ENCODE measurements at places on chromosomes 16 and 17.
A peak's percentile ranks its signal among the peaks of the same experiment; 100 is the strongest.

GRCh38 chr17:41167561-41167960, 460 bp downstream of the KRTAP4-3 start:
- no peak for DNase-seq

DNA sequence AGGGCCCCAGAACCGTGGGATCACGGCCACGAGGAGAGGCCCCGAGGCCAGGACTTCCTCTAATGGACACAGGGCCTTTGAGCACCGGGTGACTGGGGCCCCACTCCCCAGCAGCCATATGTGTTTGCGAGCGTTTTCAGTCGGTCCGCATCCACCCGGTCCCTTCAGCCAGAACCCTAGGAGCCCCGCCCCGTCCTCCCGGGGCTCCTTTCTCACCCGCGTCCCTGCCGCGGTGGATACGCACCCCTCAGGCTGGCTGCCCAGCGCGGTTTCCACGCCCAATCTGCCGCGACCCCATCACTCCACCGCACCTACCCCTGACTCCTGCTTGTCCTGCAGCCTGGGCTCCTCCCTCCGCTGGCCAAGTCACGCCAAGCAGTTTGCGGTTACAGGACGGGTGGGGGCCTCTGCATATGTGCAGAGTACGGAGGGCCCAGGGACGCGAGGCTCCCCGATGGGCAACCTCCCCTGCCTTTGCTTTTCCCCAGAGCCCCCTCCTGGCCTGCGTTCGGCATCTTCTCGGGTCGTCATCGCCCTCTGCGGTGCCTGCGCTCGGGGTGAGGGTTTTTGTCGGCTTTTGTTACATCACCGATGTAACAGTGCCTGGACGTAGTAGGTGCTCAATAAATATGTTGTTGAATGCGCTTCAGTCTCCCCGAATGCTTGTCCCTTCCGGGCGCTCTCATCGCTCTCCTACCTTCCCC, 1.0 kb upstream of the TTYH2 start:
- no peak for DNase-seq

GRCh38 chr16:75632857-75633256, 9.8 kb upstream of the ADAT1 start:
- no peak for DNase-seq

GRCh38 chr17:3636908-3637373, 381 bp downstream of the CTNS start:
- DNase-seq: no peak

DNA sequence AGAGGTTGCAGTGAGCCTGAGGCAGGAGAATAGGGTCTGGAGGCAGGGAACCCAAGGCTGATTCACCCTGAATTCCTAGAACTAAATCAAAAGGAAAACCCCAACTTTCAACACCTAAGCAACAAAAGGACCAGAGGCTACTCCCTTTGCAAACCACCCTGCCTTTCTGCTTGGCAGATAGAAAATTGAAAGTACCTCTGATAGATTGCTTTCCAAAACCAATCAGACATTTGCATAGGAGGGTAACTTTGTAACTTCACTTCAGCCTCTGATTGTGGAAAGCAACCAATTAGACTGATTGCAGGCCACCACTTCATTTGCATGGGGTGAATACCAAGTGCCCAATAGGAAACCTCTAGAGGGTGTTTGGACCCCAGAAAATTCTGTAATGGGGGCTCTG, 10.9 kb upstream of the TMEM98 start:
- no peak for DNase-seq

DNA sequence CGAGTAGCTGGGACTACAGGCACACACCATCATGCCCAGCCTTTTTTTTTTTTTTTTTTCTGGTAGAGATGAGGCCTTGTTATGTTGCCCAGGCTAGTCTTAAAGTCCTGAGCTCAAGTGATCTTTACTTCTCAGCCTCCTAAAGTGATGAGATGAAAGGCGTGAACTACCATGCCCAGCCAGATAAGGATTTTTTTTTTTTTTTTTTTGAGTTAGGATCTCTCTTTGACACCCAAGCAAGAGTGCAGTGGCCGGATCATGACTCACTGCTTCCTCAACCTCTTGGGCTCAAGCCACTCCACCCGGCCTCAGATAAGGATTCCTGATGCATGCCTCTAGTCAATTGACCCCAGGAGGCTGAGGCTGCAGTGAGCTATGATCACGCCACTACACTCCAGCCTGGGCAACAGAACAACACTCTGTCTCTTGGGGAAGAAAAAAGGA, 11.2 kb upstream of the PLEKHG4 start:
- peak; percentile 91 for DNase-seq

DNA sequence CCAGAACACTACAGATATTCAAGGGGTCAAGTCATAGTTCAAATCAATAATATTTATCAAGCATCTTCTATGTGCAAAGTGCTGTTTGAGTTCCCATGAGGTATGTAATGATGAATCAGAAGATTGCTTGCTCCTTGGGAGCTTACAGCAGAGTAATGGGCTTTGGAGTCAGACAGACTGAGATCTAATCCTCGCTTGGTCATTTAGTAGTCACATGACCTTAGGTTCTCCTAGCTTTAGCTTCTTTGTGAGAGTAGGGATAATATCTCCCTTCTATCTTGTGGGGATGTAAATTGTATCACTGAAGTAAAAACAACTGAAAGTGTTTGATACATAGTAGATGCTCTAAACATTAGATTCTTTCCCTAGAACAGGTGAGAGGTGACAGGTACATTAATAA, 30.1 kb downstream of the SNX11 start:
- no peak for DNase-seq

GRCh38 chr17:4896332-4897197, 2.8 kb upstream of the C17orf107 start:
- DNase-seq: no peak

- DNase-seq: no peak
Observed at GRCh38 chr17:61401389-61402072, 1.9 kb downstream of the TBX2 start.

GRCh38 chr16:88424587-88425235, 28.4 kb upstream of the ZFPM1 start:
- DNase-seq: no peak

GRCh38 chr17:60087882-60088669, 9.4 kb upstream of the HEATR6 start:
- no peak for DNase-seq

GRCh38 chr16:50627419-50627818, 53.7 kb downstream of the SNX20 start:
- no peak for DNase-seq

- no peak for DNase-seq
Observed at GRCh38 chr16:79201436-79201835, 399.1 kb downstream of the MAF start.

- no peak for DNase-seq
Observed at GRCh38 chr17:28365487-28365886, 488 bp upstream of the SEBOX start.

DNA sequence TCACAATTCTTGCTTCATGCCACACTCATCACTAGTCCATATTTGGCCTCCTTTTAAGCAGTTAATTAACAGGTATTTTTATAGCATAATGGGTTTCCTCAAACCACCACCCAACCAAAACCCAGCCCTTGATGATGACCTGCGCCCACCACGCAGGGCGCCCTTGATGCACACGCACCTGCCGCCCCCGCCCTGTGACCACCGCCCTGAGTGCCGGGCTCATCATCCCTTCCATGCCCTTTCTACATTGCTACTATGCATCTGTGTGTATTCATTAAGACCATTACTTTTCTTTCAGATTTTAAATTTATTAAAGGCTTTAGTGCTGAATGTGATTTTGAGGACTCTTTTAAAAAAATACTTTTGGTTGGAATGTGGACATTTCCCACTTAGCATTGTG, 204.8 kb upstream of the CHMP6 start:
- DNase-seq: no peak

DNA sequence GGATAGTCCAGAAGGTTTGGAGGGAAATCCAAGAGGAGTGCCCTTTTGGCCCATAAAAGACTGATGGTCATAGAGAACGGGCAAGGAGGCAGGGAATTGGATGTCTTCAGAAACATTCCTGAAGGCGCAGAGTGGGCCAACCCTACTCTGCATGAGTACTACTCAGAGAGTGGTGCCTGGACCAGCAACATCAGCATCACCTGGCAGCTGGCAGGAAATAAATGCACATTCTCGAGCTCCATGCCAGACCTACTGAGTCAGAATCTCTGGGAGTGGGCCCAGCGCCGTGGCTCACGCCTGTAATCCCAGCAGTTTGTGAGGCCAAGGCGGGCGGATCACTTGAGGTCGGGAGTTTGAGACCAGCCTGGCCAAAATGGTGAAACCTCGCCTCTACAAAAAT, 27.1 kb upstream of the SLC39A11 start:
- DNase-seq: no peak

GRCh38 chr17:44913676-44914075, 1.6 kb downstream of the GFAP start:
- DNase-seq: no peak

DNA sequence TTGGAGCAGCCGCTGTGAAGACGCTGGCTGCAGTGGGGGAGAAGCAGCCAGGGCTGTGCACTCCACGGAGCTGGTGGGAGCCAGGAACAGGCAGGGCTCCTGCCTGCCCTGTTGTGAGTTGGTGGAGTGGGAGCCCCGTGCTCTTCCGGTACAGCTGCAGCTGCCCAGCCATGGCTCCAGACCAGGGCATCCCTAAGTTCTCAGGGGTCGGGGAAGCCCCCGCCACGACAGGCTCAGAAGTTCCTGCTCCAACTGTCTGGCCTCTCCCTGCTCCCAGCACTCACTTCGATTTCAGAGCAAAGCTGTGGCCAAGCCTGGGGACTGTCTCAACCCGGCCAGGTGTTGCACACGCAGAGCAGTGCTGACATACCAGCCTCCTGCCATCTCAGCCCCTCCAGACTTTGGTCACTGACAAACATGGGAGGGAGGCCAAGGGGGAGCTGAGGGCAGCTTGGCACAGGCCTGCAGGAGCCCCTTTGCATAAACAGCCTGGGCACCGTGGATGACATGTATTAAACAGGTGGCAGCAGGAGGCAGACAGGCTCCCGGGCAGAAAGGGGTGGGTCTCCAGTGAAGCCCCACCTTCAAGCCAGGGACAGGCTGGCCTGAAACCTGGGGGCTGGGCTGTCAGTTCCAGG, 13.9 kb upstream of the KDM8 start:
- no peak for DNase-seq

Data from CMK (cell line).